ENCODE measurements at places on chromosomes 1 and 21. TPM values are rescaled to one million over a fixed set of nuclear protein-coding genes. Genes with fewer than 3 reads are reported as not detected.

SLC1A7 gene
- total RNA-seq = under 0.01 TPM

PADI3 gene
- total RNA-seq = under 0.01 TPM

CR2 gene
- not detected for total RNA-seq

FMO4 gene
- 1.3 TPM for total RNA-seq

SLC45A3 gene
- 3.2 TPM for total RNA-seq

IGFN1 gene
- total RNA-seq = under 0.01 TPM

LCK gene
- total RNA-seq = 0.43 TPM

WNT9A gene
- 0.32 TPM for total RNA-seq

GBP3 gene
- total RNA-seq = 24.8 TPM

TMEM59 gene
- 156 TPM for total RNA-seq

LCE1C gene
- not detected for total RNA-seq

LAPTM5 gene
- not detected for total RNA-seq

INSRR gene
- not detected for total RNA-seq

OR2T29 gene
- not detected for total RNA-seq

EPHX1 gene
- total RNA-seq = 31.5 TPM

SHE gene
- total RNA-seq = not detected

INTS7 gene
- 22.9 TPM for total RNA-seq

CELA3A gene
- not detected for total RNA-seq

PLA2G2D gene
- not detected for total RNA-seq

IGSF3 gene
- total RNA-seq = 3.5 TPM

FOXD3 gene
- total RNA-seq = not detected

OR2C3 gene
- not detected for total RNA-seq

SYDE2 gene
- total RNA-seq = 24.2 TPM

NES gene
- 66.9 TPM for total RNA-seq

ELAPOR1 gene
- total RNA-seq = 0.64 TPM

PAPPA2 gene
- 1.3 TPM for total RNA-seq

MPZ gene
- 2.9 TPM for total RNA-seq

PRAMEF27 gene
- not detected for total RNA-seq

TMPRSS15 gene
- not detected for total RNA-seq

GBP2 gene
- total RNA-seq = 59.9 TPM

KCNA3 gene
- total RNA-seq = under 0.01 TPM

MAP3K21 gene
- 1.3 TPM for total RNA-seq

TAF13 gene
- 82.5 TPM for total RNA-seq

TMEM54 gene
- 17.4 TPM for total RNA-seq

UBL4B gene
- not detected for total RNA-seq

ETV3L gene
- not detected for total RNA-seq

PROK1 gene
- not detected for total RNA-seq

CDK11B gene
- total RNA-seq = 6.0 TPM

All from fibroblast of villous mesenchyme (primary cell).